ELR (cell line): ENCODE measurements at places on chromosomes 16 and 17.

GRCh38 chr17:72591289-72592241 lies 470.7 kb downstream of the SOX9 start:
- DNase-seq = peak; percentile 57

GRCh38 chr16:50598256-50598894 lies 50.2 kb downstream of the NKD1 start:
- DNase-seq = no peak

DNA sequence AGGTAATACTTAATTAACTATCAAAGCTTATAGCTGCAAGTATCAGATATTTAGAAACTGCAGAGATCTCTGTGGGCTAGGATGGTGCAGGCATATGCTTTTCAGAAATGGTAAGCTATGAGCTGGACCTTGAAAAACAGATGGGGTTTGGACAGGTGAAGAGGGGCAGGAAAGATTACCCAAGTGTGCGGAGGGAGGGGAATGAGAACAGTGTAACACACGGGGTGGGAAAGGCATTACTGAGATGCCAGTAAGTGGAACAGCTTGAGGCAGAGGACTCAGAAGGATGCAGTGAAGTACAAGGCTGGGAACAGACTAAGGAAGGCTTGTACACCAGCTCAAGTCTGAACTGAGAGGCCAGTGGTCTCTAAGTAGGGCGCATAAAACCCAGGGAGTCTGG lies 22.1 kb upstream of the EVPL start:
- no peak for DNase-seq

GRCh38 chr16:88321635-88322499 lies 60.9 kb upstream of the ZNF469 start:
- no peak for DNase-seq

DNA sequence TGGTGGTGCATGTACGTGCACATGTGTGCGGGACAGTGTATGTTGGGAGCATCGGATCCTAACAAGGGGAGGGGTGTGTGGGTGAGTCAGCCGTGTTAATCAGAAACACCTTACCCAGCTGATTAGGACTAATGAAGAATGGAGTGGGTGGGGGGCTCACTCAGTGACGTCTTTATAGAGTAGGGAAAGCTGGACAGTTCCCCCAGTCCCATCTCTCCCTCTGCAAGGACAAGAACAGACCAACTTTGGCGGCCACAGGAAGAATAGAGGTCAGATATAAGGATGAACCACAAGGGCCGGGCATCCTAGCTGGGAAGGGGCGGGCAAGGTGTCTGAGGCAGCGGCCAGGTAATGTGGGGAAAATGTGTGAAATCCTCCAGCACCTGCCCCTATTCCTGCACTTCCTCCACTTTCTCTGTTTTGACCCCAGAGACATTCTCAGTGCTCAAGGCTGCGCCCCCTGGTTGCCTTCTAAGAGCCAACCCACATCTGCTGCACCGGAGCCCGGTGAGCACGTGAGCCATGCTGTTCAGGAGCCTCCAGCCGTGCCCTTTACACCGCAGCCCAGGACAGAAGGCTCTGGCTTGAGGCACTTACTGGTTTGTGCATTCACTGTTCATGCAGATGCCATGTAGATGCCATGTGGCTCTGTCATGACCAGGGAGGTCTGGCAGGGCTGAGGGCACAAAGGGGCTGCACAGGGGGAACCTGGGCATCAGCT lies 18.9 kb upstream of the TBX21 start:
- no peak for DNase-seq

DNA sequence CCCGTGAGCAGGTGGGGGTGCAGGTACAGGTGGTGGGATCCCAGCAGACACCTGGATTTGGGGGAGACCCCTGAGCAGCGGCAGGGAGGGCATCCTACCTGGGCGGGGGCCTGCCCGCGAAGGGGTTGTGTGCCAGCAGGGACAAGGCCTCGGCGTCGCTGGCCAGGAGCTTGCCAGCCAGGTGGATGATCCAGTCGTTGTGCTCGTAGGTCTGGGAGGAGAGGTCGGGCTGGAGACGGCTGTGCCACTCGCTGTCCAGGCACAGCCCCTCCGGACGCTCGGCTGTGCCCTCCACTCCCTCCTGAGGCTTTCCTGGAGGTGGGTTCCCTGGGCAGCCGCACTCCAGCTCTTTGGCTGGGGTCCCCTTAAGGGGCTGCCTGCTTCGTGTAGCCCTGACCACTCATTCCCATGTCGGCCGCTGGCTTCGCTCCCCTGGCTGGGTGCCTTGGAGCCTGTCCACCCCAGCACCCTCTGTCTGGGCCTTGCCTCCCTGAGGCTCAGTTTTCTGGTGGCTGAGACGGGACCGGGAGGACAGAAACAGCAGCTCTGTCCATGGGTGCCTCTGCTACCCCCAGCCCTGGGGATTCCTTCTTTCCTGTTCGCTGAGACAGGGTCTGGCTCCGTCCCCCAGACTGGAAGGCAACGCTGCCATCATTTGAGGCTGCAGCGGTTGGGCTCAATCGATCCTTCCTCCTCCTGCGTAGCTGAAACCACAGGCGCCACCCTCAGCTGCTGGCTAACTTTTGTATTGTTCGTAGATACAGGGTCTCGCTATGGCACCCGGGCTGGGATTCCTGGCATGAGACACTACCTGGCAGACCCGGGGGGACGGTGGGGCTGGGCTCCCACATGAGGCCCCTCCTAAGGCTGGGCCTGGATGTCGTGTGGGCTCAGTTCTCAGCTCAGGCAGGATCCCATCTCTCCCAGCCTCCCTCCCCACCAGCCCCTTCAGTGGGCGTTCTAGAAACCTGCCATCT lies 68.6 kb upstream of the GNG13 start:
- no peak for DNase-seq

DNA sequence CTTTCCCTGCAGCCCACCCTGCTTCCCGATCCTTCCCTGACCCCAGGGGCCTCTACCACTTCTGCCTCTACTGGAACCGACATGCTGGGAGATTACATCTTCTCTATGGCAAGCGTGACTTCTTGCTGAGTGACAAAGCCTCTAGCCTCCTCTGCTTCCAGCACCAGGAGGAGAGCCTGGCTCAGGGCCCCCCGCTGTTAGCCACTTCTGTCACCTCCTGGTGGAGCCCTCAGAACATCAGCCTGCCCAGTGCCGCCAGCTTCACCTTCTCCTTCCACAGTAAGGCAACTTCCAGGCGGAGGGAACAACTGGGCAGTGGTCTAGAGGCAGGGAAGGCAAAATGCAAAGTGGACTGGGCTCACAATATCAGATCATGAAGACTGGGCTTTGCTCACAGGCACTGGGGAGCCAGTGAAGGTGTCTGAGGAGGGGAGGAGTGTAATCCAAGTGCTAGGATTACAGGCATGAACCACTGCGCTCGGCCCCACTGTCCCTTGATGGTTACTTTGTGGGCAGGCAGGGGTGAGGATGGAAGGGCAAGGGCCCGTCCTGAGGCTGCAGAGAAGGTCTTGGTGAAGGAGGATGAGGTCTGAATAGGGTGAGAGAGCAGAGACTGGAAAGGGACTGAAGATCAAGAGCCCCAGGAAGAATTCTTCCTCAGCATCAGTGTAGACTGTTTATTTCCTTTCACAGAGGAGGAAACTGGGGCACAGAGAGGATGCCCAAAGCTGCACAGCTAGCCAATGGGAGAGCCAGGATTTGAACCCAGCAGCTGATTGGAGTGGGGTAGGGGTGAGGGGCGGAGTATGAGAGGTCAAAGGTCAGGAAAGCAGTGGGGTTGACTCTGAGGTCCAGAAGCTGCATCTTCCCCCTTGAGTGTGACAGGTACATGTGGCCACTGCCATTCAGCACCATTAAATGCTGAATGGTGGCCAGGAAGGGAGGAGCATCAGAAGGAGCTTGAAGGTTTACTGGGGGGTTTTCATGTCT lies 16.5 kb upstream of the ADGRG3 start:
- DNase-seq = no peak

DNA sequence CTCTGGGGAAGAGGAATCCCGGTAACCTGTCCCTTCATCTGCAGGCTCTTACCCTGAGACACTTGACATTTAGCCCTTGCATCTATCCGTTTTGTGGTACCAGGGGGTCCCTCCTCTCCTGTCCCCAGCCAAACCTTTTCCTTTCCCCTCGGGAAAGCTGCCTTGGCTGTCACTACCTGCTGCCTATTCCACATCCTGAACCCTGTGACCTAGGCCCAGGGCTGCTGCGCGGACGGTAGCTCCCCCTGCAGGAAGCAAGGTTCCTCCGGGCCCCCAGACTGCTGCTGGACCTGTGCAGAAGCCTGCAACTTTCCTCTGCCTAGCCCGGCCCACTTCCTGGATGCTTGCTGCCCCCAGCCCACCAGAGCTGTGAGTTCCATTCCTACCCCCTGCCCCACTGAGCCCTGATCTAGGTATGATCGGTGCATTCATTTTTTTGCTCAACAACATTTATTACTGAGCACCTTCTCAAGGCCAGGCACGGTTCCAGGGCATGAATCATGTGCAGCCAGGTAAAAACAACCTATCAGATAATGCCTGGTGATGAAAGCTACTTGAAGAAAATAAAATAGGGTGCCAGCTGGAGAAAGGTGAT lies 10.5 kb upstream of the ALDOA start:
- peak; percentile 53 for DNase-seq

DNA sequence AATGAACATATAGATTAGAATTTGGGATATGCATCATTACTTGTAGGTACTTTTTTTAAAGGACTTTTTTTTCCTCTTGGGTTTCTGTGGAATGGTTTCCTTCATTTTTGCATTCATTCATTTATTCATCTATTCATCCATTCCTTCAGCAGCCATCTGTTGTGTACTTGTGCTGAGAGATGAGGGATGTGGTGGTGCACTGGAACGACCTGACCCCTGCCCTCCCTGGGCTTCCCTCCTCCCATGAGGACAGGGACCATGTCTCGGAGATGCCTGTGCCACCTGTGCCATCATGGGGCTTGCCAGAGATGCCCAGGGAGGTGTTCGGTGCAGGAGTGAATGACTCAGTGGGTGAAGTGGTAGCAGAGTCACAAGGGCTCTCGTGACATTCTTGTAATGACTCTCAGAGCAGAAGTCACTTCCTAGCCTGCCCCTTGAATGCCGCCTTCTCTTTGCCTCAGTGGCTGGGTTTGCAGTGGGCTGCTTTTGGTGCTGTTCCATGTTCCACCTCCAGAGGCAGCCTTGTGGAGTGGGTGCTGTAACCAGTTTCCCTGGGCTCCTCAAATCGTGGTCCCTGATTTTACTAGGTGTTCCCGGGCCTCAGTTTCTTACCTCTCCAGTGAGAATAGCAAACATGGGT lies 43.9 kb downstream of the CLEC16A start:
- peak; percentile 27 for DNase-seq

- no peak for DNase-seq
These were observed 69.3 kb downstream of the STXBP4 start for GRCh38 chr17:55037828-55038227.

DNA sequence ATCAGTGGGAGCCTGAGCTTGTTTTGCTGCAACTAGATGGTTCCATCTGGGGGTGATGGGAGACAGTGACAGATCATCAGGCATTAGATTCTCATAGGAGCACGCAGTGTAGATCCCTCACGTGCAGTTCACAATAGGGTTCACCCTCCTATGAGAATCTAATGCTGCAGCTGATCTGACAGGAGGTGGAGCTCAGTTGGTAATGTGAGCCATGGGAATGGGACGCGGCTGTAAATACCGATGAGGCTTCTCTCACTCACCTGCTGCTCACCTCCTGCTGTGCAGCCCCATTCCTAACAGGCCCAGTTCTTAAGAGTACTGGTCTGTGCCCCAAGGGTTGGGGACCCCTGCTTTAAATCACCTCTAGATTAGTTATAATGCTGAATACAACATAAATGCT lies 137.5 kb upstream of the PLEKHM1 start:
- DNase-seq = no peak

DNA sequence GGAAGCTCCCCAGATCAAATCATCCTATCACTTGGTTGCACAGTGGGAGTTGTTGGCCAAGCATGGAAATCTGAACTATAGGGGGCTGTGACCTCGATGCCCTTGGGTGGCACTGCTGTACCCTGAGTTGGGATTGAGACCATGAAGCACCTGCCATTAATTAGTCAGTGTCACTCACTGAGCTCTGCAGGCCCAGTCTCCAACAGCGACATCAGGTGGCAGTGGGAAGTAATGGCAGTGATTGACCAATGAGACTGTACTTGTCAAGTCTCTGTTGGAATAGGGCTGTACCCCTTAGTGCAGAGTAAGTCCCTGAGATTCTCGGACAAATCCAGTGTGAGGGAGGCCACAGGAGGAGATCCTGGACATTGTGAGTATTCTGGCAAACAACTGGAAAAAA lies 118.0 kb upstream of the RPL38 start:
- no peak for DNase-seq
